Hepatocyte (in vitro differentiated cells): ENCODE measurements at places on chromosomes 13 and 19.

DNA sequence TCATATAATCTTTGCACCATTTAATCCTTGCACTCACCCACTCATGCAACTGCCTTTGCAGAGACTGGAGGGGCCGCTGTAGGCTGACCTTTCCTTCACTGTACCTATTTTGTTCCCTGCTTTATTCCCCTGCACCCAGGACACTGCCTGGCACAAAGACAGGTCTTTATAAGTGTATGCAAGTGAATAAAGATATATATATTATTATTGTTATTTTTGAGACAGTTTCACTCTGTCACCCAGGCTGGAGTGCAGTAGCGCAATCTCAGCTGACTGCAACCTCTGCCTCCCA is 3.8 kb downstream of the ALOX5AP start:
- no peak for DNase-seq

GRCh38 chr13:91247768-91248167 is 99.7 kb upstream of the MIR17HG start:
- no peak for DNase-seq

DNA sequence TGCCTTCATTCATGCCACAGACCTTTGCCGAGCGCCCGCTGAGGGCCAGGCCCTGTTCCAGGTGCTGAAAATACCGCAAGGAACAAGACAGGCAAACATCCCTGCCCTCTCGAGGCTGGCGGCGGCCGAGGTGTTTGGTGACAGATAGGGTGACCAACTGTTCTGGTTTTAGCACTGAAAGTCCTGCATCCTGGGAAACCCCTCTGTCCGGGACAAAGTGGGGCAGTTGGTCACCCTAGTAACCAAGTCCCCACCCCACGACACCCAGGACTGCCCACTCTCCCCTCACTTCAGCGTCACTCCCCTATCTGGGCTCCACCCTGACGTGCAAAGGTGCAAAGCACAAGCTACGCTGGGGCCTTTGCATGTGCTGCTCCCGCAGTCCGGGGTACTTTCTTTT is 17.3 kb downstream of the ZBTB7A start:
- DNase-seq, result no peak

GRCh38 chr19:49507803-49508494 is 4.5 kb upstream of the FCGRT start:
- DNase-seq, result no peak

DNA sequence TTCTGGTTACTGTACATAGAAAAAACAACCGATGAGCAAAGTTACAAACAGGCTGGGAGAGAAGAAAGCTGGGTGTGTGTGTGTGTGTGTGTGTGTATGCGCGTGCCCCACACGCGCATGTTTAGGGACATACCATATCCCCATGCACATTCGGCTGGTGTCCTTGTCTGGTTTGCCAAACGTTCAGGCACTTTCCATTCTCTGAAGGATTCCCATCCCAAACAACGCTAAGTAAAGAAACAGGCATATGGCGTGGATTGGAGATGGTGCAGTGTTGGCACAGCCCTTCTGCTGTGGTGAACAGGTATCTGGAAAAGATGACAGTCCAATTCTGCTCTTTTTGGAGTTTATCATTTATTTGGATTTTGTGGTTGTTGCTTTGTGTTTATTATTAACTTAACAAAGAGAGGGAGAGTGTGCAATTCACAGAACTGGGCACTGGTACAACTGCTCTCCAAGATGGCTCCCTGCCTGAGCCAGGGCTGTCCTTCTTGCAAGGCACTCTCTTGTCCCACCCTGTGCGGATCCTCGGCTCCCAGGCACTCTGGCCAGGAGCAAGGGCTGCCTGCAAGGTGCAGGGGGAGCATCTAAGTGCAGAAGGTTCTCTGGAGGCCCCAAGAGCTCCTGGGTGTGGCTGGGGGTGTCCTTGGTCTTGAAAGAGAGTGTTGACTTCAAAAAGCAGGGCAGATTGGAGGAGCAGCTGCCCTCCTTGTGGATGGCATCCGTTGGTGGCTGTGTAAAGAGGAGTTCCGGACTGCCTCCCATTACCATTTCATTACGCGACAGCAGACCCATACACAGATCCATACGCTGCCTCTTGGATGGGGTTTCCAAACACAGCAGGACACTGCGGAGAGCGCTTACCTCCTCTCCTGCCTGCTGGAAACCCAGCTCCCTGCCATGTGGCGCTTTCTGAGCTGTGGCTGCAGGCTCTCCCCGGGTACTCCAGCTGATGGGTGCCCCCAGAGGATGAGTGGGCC is 263.1 kb downstream of the ZNF536 start:
- no peak for DNase-seq

- peak; percentile 79 for DNase-seq
These were observed 33.1 kb downstream of the CEBPG start for GRCh38 chr19:33406521-33407139.

- DNase-seq, result peak; percentile 40
These were observed 44.9 kb downstream of the ZNF611 start for GRCh38 chr19:52689843-52690368.

DNA sequence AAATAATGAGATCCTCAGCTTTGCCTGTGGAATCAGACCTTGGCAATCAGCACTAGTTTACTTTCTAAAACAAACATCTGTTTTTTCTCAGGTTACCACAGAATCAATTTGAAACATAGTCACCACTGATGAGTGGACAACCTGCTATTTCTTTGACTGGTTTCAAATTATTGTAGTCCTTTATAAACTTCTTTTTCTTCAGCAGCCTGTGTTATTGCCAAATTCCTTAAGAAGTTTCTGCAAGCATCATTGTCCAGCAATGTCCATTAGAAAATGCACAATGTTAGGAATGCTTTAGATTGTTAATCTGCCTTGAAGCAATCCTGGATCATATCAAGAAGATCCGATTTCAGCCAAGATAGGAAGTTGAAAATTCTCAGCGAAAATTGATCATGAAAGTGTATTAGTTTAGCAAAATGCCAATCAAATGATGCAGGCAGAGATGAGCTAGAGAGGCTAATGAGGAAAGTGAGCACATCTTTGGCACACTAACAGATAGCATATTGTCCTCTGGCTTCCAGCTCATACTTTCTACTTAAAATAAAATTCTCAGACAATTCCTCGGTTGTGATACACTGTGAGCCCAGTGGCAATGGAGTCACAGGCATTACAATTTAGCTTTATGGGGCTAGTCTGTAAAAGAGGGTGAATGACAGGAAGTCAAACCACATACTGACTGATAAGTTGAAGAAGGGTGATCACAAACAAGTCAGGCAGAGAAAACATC is 270.6 kb downstream of the SLITRK6 start:
- DNase-seq, result no peak
